ENCODE measurements at places on chromosomes 6 and 20. TPM values are rescaled to one million over a fixed set of nuclear protein-coding genes. Genes with fewer than 3 reads are reported as not detected.
A peak's percentile ranks its signal among the peaks of the same experiment; 100 is the strongest.

GRCh38 chr6:135161411-135162395 is 19.4 kb upstream of the MYB start:
- H3K36me3 ChIP-seq, result no peaks in the 10 kb centered on the region
- no peak overlapping the region for H3K4me3 ChIP-seq
- H3K27ac ChIP-seq, result no peak overlapping the region
- H3K27me3 ChIP-seq, result no peaks in the 10 kb centered on the region

- H3K4me1 ChIP-seq, result no peaks in the 10 kb centered on the region
- H3K27me3 ChIP-seq, result no peaks in the 10 kb centered on the region
- no peak overlapping the region for H3K4me3 ChIP-seq
- H3K36me3 ChIP-seq, result no peaks in the 10 kb centered on the region
- no peak overlapping the region for H3K27ac ChIP-seq
- no peak for DNase-seq
Measured at GRCh38 chr20:8764344-8764962, 304.4 kb upstream of the PLCB4 start.

- H3K36me3 ChIP-seq, result no peaks in the 10 kb centered on the region
- H3K4me1 ChIP-seq, result no peaks in the 10 kb centered on the region
- no peak for DNase-seq
- H3K27me3 ChIP-seq, result no peaks in the 10 kb centered on the region
Measured at GRCh38 chr6:164396071-164397047, 913.0 kb downstream of the C6orf118 start.

- no peaks in the 10 kb centered on the region for H3K27me3 ChIP-seq
- peak overlapping the region; percentile 83 for H3K27ac ChIP-seq
- H3K4me1 ChIP-seq, result peaks cover 4% of the 10 kb centered on the region
- no peak for DNase-seq
- no peak overlapping the region for H3K4me3 ChIP-seq
Measured at GRCh38 chr20:49590163-49591017, 22.5 kb upstream of the PTGIS start.

GRCh38 chr6:169396554-169397163 is 143.0 kb upstream of the THBS2 start:
- DNase-seq, result no peak
- no peaks in the 10 kb centered on the region for H3K36me3 ChIP-seq
- H3K27me3 ChIP-seq, result no peaks in the 10 kb centered on the region
- no peak overlapping the region for H3K4me3 ChIP-seq
- H3K27ac ChIP-seq, result no peak overlapping the region

The WFDC5 gene
- total RNA-seq, result not detected

The MACROD2 gene
- total RNA-seq, result 11.2 TPM

DNA sequence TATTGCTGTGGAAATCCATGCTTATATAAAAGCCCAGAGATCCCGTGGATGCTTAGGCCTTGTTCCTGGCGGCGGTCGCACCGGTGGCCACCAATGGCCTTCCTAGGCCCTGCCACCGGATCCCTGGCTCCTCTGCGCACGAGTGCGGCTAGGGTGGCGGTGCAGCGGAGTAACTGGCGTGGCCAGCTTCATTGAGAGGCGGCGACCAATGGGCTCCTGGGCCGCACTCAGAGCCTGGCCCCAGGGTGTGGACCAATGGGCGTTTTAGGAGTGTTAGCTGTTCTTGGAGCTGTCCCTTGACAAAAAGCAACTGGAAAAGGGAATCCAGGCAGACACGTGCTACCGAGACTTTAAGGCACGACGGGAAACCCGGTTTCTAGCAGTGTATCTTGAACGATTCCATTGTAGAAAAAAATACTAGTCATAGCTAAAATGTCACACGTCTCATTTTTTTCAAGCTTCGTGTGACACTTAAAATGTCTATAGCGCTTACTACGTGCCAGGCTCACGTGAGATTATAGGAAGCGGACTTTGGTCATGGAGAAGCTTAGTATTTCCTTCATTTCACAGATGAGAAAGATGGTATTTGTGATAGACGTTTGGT is 1.7 kb downstream of the AMD1 start:
- peak overlapping the region; percentile 97 for H3K27ac ChIP-seq
- no peaks in the 10 kb centered on the region for H3K27me3 ChIP-seq
- H3K4me3 ChIP-seq, result peak overlapping the region; percentile 94
- H3K4me1 ChIP-seq, result no peaks in the 10 kb centered on the region
- no peaks in the 10 kb centered on the region for H3K36me3 ChIP-seq

The RWDD2A gene
- 5.0 TPM for total RNA-seq

The SLC32A1 gene
- not detected for total RNA-seq

- H3K4me3 ChIP-seq, result no peak overlapping the region
- no peak for DNase-seq
- no peak overlapping the region for H3K27ac ChIP-seq
- H3K4me1 ChIP-seq, result no peaks in the 10 kb centered on the region
- no peaks in the 10 kb centered on the region for H3K27me3 ChIP-seq
Measured at GRCh38 chr6:153032255-153032882, 29.9 kb upstream of the MTRF1L start.

The FAM210B gene
- 35.0 TPM for total RNA-seq

The SEMG1 gene
- total RNA-seq, result not detected

GRCh38 chr20:60446267-60447111 is 488.3 kb downstream of the CDH26 start:
- H3K4me3 ChIP-seq, result no peak overlapping the region
- H3K36me3 ChIP-seq, result no peaks in the 10 kb centered on the region
- no peaks in the 10 kb centered on the region for H3K4me1 ChIP-seq
- H3K27me3 ChIP-seq, result no peaks in the 10 kb centered on the region
- H3K27ac ChIP-seq, result no peak overlapping the region

The PGC gene
- 0.33 TPM for total RNA-seq

GRCh38 chr6:154932515-154933027 is 62.5 kb upstream of the TIAM2 start:
- no peak for DNase-seq
- no peak overlapping the region for H3K4me3 ChIP-seq
- no peaks in the 10 kb centered on the region for H3K36me3 ChIP-seq
- H3K27ac ChIP-seq, result no peak overlapping the region
- H3K4me1 ChIP-seq, result no peaks in the 10 kb centered on the region
- H3K27me3 ChIP-seq, result no peaks in the 10 kb centered on the region

The BPIFB2 gene
- not detected for total RNA-seq

GRCh38 chr20:34070079-34070439 is 42.0 kb downstream of the EIF2S2 start:
- H3K27me3 ChIP-seq, result no peaks in the 10 kb centered on the region
- no peak overlapping the region for H3K4me3 ChIP-seq
- peaks cover 5% of the 10 kb centered on the region for H3K36me3 ChIP-seq
- DNase-seq, result no peak
- H3K4me1 ChIP-seq, result peaks cover 1% of the 10 kb centered on the region

- H3K4me1 ChIP-seq, result no peaks in the 10 kb centered on the region
- no peak overlapping the region for H3K4me3 ChIP-seq
- H3K27ac ChIP-seq, result no peak overlapping the region
- no peaks in the 10 kb centered on the region for H3K36me3 ChIP-seq
- no peaks in the 10 kb centered on the region for H3K27me3 ChIP-seq
Measured at GRCh38 chr6:8436966-8437365, 1.6 kb upstream of the SLC35B3 start.

DNA sequence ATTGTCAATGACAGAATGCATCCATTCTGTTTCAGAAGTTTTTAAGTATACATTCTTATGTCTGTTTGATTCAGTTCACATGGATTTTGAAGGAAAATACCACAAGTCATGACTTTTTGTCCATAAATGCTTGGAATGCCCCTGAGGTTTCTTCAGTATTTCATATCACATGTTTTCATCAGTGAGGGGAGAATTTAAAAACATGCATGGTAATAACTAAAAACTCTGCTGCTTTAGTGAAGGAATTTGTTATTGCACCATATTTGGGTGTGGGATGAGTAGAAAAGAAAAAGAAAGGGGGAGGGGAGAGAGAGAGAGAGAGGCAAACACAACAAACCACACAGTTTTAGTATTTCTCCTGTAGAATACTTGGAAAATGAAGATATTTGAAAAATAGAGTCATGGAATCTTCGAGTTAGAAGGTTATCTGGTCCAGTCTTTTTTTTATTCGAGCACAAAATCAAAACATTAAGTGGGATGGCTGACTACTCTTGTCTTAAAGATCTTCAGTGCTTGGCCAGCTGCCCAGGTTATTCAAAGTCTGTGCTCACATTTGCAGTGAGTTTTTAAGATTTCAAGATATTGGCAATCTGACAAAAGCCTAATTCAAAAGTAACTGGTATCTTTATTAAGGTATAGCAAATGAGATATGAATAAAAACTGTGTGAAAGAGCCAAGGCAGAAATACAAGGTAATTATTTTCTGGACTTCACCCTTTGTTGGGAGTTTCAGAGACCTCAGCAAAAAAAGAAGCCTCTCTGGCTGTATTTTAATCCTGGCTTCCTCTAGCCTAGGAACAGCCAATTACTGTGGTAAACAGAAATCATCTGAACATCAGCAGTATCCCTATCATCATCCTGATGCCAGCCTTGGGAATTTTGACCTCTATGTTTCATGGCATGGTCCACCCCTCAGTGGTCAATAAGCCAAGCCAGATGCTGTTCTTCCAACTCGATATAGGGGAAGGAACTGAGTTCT is 687.9 kb upstream of the CITED2 start:
- H3K36me3 ChIP-seq, result no peaks in the 10 kb centered on the region
- H3K4me1 ChIP-seq, result peaks cover 4% of the 10 kb centered on the region
- H3K27ac ChIP-seq, result no peak overlapping the region
- DNase-seq, result peak; percentile 68
- H3K27me3 ChIP-seq, result no peaks in the 10 kb centered on the region
- no peak overlapping the region for H3K4me3 ChIP-seq

GRCh38 chr6:27531772-27532459 is 59.0 kb upstream of the ZNF184 start:
- H3K27ac ChIP-seq, result no peak overlapping the region

DNA sequence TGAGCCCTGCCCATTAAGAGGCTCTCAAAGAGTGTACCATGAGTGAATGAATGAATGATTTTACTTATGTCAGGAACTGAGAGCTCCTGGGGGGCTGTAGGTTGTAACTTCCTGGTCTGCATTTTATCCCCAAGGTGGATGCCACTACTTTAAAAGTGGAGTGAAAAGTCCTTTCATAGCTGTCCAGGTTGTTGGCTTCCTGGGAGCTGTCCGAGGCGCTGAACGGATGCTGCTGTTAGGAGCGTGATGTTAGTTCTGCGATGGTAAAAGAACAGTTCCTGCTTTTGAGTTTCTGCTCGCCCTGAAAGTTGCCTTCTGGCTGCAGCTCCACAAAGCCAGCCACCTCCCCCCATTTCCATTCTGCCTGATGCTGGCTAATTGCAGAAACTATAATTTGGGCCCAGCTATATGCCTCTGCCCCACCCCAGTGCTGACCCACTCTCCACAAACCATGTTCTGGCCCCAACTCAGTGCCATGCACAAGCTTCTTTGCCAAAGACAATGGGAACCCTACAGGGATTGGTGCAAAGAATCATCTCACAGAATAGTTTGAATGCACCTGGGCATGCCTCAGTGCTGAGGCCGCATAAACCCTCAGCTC is 330.9 kb upstream of the CDH4 start:
- no peak overlapping the region for H3K27ac ChIP-seq
- H3K36me3 ChIP-seq, result no peaks in the 10 kb centered on the region
- no peak overlapping the region for H3K4me3 ChIP-seq
- H3K27me3 ChIP-seq, result no peaks in the 10 kb centered on the region
- no peak for DNase-seq

DNA sequence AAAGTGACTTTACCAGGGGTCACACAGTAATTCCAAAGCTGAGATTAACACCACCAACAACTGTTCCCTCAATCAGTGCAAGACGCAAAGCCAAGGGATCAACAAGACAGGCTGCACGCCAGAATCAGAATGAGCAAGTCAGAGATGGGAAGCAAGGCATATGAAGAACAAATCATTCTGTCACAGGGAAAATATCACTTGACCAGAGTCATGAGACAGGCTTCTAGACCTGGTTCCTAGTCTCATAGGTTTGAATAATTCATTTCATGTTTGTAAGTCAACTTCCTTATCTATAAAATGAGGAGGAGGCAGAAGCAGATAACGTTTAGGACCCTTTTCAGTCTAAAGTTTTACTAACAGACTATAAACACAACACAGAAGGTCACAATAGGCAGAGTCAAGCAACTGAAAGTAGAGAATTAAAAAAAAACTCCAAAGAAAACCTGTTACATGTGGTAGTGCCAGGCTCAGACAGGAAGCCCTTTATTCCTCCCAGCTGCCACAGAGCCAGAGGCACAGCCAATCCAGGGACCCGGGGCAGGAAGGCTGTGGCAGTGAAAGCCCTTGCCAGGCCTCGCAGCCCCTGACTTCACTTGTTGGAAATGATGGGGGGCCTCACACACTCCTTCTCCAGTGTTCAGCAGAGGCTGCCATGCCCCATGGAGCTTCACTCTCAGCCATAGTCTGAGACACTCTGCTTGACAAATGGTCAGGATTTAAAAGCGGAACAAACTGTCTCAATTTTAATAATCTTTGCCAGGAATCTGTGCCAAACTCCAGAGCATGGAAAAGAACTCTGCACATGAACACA is 29.2 kb upstream of the DST start:
- no peak overlapping the region for H3K4me3 ChIP-seq
- H3K36me3 ChIP-seq, result no peaks in the 10 kb centered on the region
- no peaks in the 10 kb centered on the region for H3K4me1 ChIP-seq
- H3K27ac ChIP-seq, result peak overlapping the region; percentile 92
- no peaks in the 10 kb centered on the region for H3K27me3 ChIP-seq

DNA sequence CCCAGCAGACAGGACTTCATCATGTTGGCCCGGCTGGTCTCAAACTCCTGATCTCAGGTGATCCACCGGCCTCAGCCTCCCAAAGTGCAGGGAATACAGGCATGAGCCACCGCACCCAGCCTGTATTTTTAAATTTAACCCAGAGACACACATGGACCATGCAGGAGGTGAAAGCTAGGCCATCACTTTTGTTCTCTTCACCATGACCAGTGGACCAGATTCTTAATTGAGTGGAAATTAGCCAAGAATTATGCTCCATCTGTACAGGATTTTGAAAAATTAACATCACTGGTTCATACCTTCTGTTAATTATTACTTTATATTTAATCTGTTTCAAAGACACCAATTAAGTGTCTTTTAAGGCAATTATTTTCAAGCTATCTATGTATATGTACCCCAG is 493.6 kb upstream of the NOX3 start:
- no peak overlapping the region for H3K4me3 ChIP-seq
- no peaks in the 10 kb centered on the region for H3K36me3 ChIP-seq
- H3K4me1 ChIP-seq, result no peaks in the 10 kb centered on the region
- no peaks in the 10 kb centered on the region for H3K27me3 ChIP-seq

DNA sequence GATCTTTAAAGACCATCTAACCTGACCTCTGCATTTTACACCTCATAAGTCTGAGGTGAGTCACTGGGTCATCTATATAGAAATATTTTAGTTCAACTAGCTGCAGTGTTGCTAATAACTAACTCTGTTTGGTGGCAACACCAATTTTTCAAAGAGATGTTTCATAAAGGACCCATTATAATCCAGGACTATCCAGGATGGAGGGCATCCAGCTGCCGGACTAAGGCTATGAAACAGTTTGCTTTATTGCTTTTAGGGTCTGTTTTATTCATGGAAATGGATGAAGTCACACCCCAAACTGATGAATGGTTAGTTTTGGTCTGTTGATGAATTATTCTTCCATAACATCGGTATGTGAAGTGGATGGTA is 204.2 kb upstream of the GMDS start:
- no peaks in the 10 kb centered on the region for H3K27me3 ChIP-seq
- no peak for DNase-seq
- H3K27ac ChIP-seq, result no peak overlapping the region

Measured in aorta (tissue), 5 donors.